ENCODE measurements at places on chromosomes 7 and 10. TPM values are rescaled to one million over a fixed set of nuclear protein-coding genes. Genes with fewer than 3 reads are reported as not detected.
A peak's percentile ranks its signal among the peaks of the same experiment; 100 is the strongest.

GRCh38 chr10:615583-616152 lies 73.8 kb downstream of the DIP2C start:
- peaks cover 9% of the 10 kb centered on the region for H3K4me1 ChIP-seq
- DNase-seq, result no peak
- no peak overlapping the region for H3K4me3 ChIP-seq
- H3K36me3 ChIP-seq, result no peaks in the 10 kb centered on the region

Gene SPAM1
- total RNA-seq, result not detected

- no peaks in the 10 kb centered on the region for H3K36me3 ChIP-seq
- H3K4me1 ChIP-seq, result peaks cover 32% of the 10 kb centered on the region
- no peak overlapping the region for H3K4me3 ChIP-seq
- H3K27ac ChIP-seq, result peak overlapping the region; percentile 1
- DNase-seq, result no peak
These were observed 72.9 kb upstream of the LOXL4 start for GRCh38 chr10:98340940-98341310.

- no peak for DNase-seq
- H3K36me3 ChIP-seq, result no peaks in the 10 kb centered on the region
- peaks cover 2% of the 10 kb centered on the region for H3K27me3 ChIP-seq
These were observed 11.5 kb upstream of the TES start for GRCh38 chr7:116198748-116199410.

GRCh38 chr10:132518572-132519381 lies 18.8 kb upstream of the INPP5A start:
- H3K36me3 ChIP-seq, result no peaks in the 10 kb centered on the region
- H3K27ac ChIP-seq, result no peak overlapping the region
- no peak for DNase-seq
- H3K4me3 ChIP-seq, result no peak overlapping the region
- H3K4me1 ChIP-seq, result peaks cover 16% of the 10 kb centered on the region
- H3K27me3 ChIP-seq, result peaks cover 3% of the 10 kb centered on the region

Gene MYPN
- not detected for total RNA-seq

DNA sequence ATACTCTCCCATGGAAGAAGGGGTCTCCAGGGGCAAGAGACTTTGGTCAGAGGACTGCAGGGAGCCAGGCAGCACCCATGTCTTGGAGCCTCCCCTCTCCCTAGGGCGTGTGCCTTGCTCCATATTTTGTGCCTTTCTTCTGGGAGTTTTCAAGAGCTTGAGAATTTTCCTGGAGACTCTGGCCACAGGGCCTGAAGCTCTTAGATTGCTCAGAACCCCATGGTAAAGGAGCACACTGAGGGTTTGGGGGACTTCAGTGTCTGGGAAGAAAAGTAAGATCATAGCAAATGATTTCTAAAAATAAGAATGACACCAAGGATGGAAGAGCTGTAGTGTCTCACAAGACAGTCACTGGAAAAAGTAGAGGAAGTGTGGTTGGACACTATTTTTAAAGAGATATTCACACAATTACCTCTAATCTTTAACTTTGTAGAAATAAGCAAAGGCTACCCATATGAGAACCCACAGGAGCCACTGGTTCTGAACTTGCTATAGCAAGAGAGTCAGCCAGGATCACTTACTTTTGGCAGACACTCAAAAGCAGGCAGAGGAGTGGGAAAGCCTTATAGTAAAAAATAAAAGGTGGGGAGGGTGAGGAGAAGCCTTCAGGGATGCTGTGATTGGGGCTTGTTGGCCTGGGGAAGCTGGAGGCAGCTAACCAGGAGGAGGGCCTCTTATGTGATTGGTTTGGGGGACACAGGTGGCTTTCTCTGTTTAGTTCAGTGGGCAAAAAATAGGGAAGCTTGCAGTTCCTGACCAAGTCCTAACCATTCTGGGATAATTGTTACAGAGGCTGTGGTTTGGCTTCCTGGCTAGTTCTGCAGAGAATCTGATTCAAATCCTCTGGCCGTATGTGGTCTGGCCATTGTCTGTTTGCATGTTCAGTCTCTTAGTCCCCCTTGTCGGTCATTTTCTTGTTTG lies 5.1 kb upstream of the CSGALNACT2 start:
- H3K27me3 ChIP-seq, result no peaks in the 10 kb centered on the region
- DNase-seq, result no peak
- no peak overlapping the region for H3K27ac ChIP-seq
- no peaks in the 10 kb centered on the region for H3K36me3 ChIP-seq

GRCh38 chr7:127933146-127933545 lies 98.1 kb downstream of the LRRC4 start:
- no peak for DNase-seq
- no peak overlapping the region for H3K4me3 ChIP-seq
- no peaks in the 10 kb centered on the region for H3K27me3 ChIP-seq
- no peaks in the 10 kb centered on the region for H3K4me1 ChIP-seq
- peaks cover 10% of the 10 kb centered on the region for H3K36me3 ChIP-seq

DNA sequence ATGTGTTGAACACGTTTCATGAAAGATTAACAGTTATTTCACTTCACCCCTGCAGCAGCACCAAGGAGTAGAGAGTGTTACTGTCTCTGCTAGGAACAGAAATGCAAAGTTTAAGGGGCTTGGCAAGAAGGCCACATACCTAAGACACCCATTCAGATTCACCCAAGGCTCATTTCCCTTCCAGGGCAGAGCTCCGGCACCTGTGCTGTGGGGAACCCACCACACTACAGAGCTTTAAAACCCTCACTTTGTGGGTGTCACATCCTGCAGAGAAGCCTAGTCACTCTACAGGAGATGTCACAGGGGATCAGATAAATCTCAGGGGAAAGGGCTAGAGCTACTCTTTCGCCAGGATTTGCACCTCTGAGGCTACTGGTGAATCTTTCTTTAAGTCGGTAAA lies 176.1 kb upstream of the KLF6 start:
- H3K27ac ChIP-seq, result peak overlapping the region; percentile 26
- H3K36me3 ChIP-seq, result no peaks in the 10 kb centered on the region
- peaks cover 41% of the 10 kb centered on the region for H3K4me1 ChIP-seq
- peak; percentile 83 for DNase-seq
- H3K27me3 ChIP-seq, result no peaks in the 10 kb centered on the region
- no peak overlapping the region for H3K4me3 ChIP-seq

- peaks cover 15% of the 10 kb centered on the region for H3K4me1 ChIP-seq
- no peak for DNase-seq
- peak overlapping the region; percentile 72 for H3K27ac ChIP-seq
- H3K36me3 ChIP-seq, result peaks cover 34% of the 10 kb centered on the region
- no peak overlapping the region for H3K4me3 ChIP-seq
These were observed 134.4 kb upstream of the SAMD8 start for GRCh38 chr10:74977072-74977471.

GRCh38 chr7:12315049-12315448 lies 88.6 kb downstream of the VWDE start:
- DNase-seq, result no peak
- H3K4me3 ChIP-seq, result no peak overlapping the region
- no peaks in the 10 kb centered on the region for H3K36me3 ChIP-seq
- no peaks in the 10 kb centered on the region for H3K27me3 ChIP-seq

DNA sequence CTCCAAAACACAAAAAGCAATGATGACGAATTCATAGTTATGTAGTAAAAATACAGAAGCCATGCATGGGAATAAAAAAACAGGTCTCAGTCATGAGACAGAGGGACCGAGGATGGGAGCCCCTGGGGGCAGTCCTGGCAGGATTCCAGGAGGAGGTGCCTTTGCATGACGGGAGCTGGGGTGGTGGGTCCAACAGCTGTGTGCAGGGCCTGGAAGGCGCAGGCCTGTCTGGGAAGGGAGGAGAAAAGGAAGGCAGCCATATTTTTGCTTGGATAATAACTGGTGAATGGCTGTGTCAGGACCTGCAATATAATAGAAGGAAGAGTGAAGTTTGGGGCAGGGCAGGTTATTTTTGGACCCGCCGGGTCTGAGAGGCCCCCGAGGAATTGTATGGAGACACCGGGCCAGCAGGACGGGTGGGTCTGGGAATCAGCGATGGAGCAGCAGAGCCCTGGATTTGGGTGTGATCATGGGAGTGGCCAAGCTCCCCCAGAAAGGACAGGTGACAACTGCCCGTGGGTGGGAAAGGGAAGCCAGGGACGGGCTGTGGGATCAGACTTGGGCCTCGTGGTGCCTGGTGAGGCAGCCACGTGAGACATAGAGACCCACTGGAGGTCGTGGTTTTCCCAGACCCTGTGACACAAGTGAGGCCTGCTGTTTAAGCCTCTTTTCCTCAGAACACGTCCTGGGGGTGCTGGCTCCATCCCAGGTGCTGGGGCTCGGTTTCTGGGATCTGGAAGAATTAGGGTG lies 2.9 kb upstream of the JAKMIP3 start:
- H3K36me3 ChIP-seq, result no peaks in the 10 kb centered on the region
- no peak overlapping the region for H3K4me3 ChIP-seq
- H3K27ac ChIP-seq, result no peak overlapping the region
- no peaks in the 10 kb centered on the region for H3K27me3 ChIP-seq
- no peaks in the 10 kb centered on the region for H3K4me1 ChIP-seq

DNA sequence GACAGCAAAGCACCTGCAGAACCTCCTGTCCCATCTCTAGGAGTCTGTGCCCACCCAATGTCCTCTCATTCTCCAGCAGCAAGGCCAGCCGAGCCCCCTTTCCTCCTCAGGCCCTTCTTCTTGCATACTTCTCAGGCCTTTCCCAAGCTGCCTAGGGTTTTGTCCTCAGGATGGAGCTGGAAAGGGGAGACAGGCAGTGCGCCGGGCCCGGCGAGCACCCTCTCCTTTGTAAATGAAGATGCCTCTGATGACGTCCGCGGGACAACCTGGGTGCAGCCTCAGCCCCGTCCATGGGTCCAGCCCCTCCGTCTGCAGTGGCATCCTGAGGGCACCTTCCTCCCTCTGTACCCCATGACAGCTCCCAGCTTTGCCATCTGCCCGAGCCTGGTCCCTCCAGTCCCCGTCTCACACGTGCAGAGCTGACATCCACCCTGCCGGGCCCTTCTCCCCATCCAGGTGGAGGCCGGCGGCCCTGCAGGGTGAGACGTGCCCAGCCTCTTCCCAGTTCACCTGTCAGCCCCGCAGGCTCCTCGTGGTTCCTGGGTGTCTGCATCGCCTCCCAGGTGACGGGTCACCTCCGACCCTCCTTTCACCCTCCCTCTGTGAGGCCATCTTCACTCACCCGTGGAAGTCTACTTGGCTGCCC lies 36.4 kb downstream of the JAKMIP3 start:
- no peak for DNase-seq
- H3K4me1 ChIP-seq, result no peaks in the 10 kb centered on the region
- no peaks in the 10 kb centered on the region for H3K27me3 ChIP-seq
- no peaks in the 10 kb centered on the region for H3K36me3 ChIP-seq
- no peak overlapping the region for H3K4me3 ChIP-seq
- no peak overlapping the region for H3K27ac ChIP-seq

GRCh38 chr10:54449056-54449455 lies 352.0 kb downstream of the PCDH15 start:
- no peak overlapping the region for H3K27ac ChIP-seq
- H3K4me1 ChIP-seq, result no peaks in the 10 kb centered on the region
- H3K36me3 ChIP-seq, result no peaks in the 10 kb centered on the region
- no peaks in the 10 kb centered on the region for H3K27me3 ChIP-seq
- no peak for DNase-seq
- H3K4me3 ChIP-seq, result no peak overlapping the region

Gene ACTR3C
- total RNA-seq, result 8.3 TPM

- H3K4me3 ChIP-seq, result no peak overlapping the region
- no peak for DNase-seq
- H3K4me1 ChIP-seq, result no peaks in the 10 kb centered on the region
- no peak overlapping the region for H3K27ac ChIP-seq
- H3K36me3 ChIP-seq, result no peaks in the 10 kb centered on the region
- no peaks in the 10 kb centered on the region for H3K27me3 ChIP-seq
These were observed 9.7 kb downstream of the EXOC6 start for GRCh38 chr10:92857904-92858514.

Gene NFE2L3
- 0.68 TPM for total RNA-seq

DNA sequence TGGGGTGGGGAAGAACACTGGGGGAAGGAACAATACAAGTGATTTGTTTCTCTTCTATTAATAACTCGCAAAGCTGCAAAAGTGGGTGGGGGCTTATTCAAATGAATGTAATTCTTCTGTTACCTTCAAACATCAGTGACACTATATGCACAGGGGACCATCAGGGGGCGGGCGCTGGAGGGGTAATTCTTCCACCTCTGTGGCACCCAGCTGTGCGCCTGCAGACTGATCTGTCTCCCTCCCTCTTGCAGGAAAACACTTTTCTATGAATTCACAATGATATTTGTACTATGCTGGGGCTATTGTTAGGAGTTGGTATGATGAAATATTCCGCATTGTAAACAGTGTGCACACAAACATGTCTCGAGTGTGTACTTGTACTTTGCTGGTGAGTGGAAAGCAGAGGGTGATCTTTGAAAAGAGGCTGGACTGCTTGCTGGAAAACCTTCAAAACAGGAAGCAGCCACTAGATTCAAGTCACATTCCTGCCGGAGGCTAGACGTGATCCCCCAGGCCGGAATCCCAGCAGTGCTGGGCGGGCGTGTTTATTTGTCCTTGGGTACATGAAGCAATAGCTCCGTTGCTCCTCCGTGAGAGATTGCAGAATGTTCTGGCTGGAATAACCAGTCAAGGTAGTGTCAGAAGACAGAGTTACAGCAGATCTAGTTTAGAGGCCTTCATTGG lies 15.8 kb upstream of the BNIP3 start:
- H3K36me3 ChIP-seq, result no peaks in the 10 kb centered on the region
- no peak for DNase-seq
- no peak overlapping the region for H3K27ac ChIP-seq

DNA sequence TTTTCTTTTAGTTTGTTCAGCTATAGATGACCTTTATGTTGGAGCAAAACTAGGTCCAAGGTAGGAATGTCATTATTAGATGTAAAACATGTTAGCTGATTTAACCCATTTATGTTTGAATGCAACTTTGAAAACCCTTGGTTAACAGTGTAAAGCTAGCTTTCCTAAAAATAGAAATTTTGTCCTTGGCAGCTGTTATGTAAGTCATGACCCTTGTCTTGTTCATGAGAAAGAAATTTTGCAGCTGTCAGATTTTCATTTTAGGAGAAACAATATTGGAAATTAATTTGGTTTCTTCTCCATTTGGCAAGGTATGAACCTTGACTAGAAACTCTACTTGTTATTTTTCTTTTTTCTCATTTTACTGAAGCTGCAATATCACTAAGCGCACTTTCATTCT lies 23.9 kb upstream of the CCAR1 start:
- no peak overlapping the region for H3K27ac ChIP-seq
- no peak for DNase-seq
- no peaks in the 10 kb centered on the region for H3K4me1 ChIP-seq
- H3K36me3 ChIP-seq, result no peaks in the 10 kb centered on the region

GRCh38 chr10:11782793-11783557 lies 40.2 kb upstream of the PROSER2 start:
- H3K4me3 ChIP-seq, result no peak overlapping the region
- H3K4me1 ChIP-seq, result no peaks in the 10 kb centered on the region
- H3K27ac ChIP-seq, result no peak overlapping the region
- H3K36me3 ChIP-seq, result no peaks in the 10 kb centered on the region
- H3K27me3 ChIP-seq, result no peaks in the 10 kb centered on the region

- H3K27me3 ChIP-seq, result no peaks in the 10 kb centered on the region
These were observed 469.0 kb upstream of the IGFBP3 start for GRCh38 chr7:46390042-46390441.

Gene TAS2R5
- total RNA-seq, result 1.9 TPM

GRCh38 chr10:35412003-35412723 lies 75.9 kb downstream of the CCNY start:
- H3K36me3 ChIP-seq, result no peaks in the 10 kb centered on the region
- peaks cover 38% of the 10 kb centered on the region for H3K4me1 ChIP-seq
- H3K4me3 ChIP-seq, result no peak overlapping the region
- no peak for DNase-seq
- no peaks in the 10 kb centered on the region for H3K27me3 ChIP-seq

Gene OR2A42
- total RNA-seq, result not detected

Gene CCDC146
- total RNA-seq, result 24.0 TPM

- no peaks in the 10 kb centered on the region for H3K36me3 ChIP-seq
- no peaks in the 10 kb centered on the region for H3K27me3 ChIP-seq
- no peak overlapping the region for H3K4me3 ChIP-seq
- peaks cover 20% of the 10 kb centered on the region for H3K4me1 ChIP-seq
These were observed 224.7 kb downstream of the CUX1 start for GRCh38 chr7:102042016-102042656.

Data from natural killer cell (primary cell).